HFFc6 (cell line): ENCODE measurements at places on chromosomes 11 and 22.

DNA sequence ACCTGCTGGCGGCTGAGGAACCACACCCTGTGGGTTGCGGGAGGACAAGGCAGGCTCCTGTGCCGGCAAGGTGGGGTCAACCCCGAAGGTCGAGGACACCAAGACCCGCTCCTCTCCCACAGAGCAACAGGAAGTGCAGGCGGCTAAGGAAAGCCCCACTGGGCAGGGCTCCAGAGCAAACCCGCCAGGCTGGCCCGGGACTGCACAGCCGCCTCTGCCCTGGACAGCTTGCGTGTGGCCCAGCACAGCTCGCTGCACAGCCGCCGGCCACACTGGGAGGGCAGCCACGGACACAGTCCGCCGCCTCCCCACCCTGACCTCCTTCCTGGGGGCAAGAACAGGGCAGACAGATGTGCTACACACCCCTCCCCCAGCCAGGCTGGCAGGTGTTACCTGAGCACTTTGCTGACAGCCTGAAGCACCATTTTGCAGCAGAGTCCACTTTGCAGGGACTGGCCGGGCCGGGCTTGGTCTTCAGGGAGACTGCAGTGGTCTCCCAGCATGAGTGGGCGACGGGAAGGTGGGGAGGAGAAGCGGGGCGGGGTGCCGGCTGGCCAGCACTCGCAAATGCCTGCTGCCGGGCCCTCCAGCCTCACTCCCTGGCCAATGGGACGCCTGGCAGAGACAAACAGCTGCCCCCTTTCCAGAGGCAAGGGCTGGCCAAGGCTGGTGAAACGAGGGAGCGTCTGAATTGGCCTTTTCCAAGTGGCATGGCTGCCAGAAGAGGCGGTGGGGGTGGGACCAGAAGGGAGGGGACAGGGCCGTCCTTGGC is at the start of gene MOB2:
Gene MOB2, minus strand, starts transcription at position 726 of the 772 bp plus-strand sequence. Its CDS starts 223 bp downstream, at position 503.
- no peaks in the 10 kb centered on the region for H3K4me1 ChIP-seq
- DNase-seq = no peak

- DNase-seq = no peak
- H3K4me1 ChIP-seq = peaks cover 43% of the 10 kb centered on the region
- peaks cover 2% of the 10 kb centered on the region; the same call in 1 of the 2 replicates for H3K27me3 ChIP-seq
Observed at GRCh38 chr22:42819412-42820044, 37.5 kb downstream of the ARFGAP3 start.

- peak within 1 kb of the TSS; percentile 81 for H3K4me3 ChIP-seq
- H3K4me1 ChIP-seq = no peaks in the 10 kb centered on the region
- H3K36me3 ChIP-seq = no peaks in the 10 kb centered on the region
- peaks cover 23% of the 10 kb centered on the region for H3K27me3 ChIP-seq
Observed at GRCh38 chr11:2885678-2886081, at the start of gene CDKN1C. Gene CDKN1C (minus strand): TSS chr11:2885775. CDS start chr11:2885456, 319 bp downstream.

DNA sequence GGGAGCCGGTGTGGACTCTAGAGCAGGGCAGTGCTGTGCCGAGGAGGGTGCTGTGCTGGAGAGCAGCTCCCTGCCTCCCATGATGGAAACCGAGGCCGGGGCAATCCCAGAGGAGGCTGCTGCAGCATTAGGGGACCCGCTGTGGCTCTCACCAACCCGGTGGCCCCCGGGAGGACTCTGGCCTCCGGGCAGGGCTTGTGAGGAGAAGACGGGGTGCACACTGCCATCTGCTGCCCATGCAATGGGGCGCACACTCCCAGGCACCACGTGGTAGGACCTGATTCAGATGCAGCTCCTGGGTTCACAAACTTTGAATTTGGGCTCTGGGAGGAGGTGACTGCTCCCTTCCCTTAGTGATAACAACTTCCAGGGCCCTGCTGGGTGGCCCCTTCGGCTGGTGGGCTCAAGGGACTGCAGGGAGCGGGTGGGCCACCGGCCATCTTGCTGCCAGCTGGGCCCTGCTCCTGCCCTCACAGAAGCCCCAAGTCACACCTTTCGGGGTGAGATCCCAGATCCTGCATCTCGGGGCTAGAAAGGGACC is 93.8 kb upstream of the FGF3 start:
- H3K27ac ChIP-seq = no peak overlapping the region
- DNase-seq = peak; percentile 19
- H3K36me3 ChIP-seq = no peaks in the 10 kb centered on the region

- H3K27ac ChIP-seq = no peak overlapping the region
- no peaks in the 10 kb centered on the region for H3K36me3 ChIP-seq
- H3K27me3 ChIP-seq = peaks cover 7% of the 10 kb centered on the region
- H3K4me3 ChIP-seq = no peak overlapping the region
Observed at GRCh38 chr11:92391364-92391763, 166.7 kb downstream of the FAT3 start.

DNA sequence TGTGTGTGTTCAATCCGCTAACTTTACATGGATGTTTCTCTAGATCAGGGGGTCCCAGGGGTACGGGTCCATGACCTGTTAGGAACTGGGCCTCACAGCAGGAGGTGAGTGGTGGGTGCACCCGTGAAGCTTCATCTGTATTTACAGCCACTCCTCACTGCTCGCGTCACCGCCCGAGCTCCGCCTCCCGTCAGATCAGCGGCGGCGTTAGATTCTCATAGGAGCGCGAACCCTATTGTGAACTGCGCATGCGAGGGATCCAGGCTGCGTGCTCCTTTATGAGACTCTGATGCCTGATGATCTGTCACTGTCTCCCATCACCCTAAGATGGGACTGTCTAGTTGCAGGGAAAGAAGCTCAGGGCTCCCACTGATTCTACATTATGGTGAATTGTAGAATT is 31.9 kb downstream of the MRGPRD start:
- peaks cover 21% of the 10 kb centered on the region for H3K4me1 ChIP-seq
- no peak overlapping the region for H3K27ac ChIP-seq
- no peaks in the 10 kb centered on the region for H3K36me3 ChIP-seq
- no peak overlapping the region for H3K4me3 ChIP-seq
- peaks cover 2% of the 10 kb centered on the region; the same call in 1 of the 2 replicates for H3K27me3 ChIP-seq

DNA sequence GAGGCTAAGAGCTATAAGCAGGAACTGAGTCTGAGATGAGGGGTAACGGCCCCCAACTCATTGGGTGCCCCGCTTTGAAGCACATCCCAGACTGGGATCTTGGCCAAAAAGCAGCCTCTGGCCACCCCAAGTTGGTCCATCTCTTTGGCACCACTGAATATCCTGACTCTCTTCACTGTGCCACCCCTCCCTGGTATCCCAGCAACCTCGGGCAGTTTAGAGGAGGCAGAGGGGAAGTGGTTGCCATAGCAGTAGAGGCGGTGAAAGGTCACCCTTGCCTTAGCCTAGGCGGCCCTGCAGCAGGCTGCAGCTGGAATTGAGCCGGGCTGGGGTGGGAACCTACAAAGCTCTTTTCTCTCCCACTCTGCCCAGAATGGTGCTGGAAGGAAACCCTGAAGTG is 1.1 kb downstream of the PELI3 start:
- H3K27me3 ChIP-seq = peaks cover 7% of the 10 kb centered on the region
- H3K27ac ChIP-seq = peak overlapping the region; percentile 41; the same call in 1 of the 2 replicates
- H3K4me1 ChIP-seq = peaks cover 12% of the 10 kb centered on the region; the same call in 1 of the 2 replicates

GRCh38 chr11:94638902-94639373 is 71.8 kb downstream of the PIWIL4 start:
- H3K27me3 ChIP-seq = peaks cover 6% of the 10 kb centered on the region
- peak overlapping the region; percentile 77 for H3K4me3 ChIP-seq
- DNase-seq = peak; percentile 31
- H3K36me3 ChIP-seq = no peaks in the 10 kb centered on the region

- no peaks in the 10 kb centered on the region for H3K36me3 ChIP-seq
- peak overlapping the region; percentile 70 for H3K27ac ChIP-seq
- H3K4me3 ChIP-seq = peak overlapping the region; percentile 32
- H3K27me3 ChIP-seq = peaks cover 7% of the 10 kb centered on the region
- peak; percentile 35 for DNase-seq
Observed at GRCh38 chr11:34251589-34251980, 106.2 kb downstream of the ABTB2 start.

GRCh38 chr22:35425971-35426800 is 26.2 kb downstream of the MCM5 start:
- peak overlapping the region; percentile 56; the same call in 1 of the 2 replicates for H3K27ac ChIP-seq
- no peak overlapping the region for H3K4me3 ChIP-seq
- H3K27me3 ChIP-seq = peaks cover 2% of the 10 kb centered on the region
- H3K36me3 ChIP-seq = peaks cover 7% of the 10 kb centered on the region; the same call in 1 of the 2 replicates

DNA sequence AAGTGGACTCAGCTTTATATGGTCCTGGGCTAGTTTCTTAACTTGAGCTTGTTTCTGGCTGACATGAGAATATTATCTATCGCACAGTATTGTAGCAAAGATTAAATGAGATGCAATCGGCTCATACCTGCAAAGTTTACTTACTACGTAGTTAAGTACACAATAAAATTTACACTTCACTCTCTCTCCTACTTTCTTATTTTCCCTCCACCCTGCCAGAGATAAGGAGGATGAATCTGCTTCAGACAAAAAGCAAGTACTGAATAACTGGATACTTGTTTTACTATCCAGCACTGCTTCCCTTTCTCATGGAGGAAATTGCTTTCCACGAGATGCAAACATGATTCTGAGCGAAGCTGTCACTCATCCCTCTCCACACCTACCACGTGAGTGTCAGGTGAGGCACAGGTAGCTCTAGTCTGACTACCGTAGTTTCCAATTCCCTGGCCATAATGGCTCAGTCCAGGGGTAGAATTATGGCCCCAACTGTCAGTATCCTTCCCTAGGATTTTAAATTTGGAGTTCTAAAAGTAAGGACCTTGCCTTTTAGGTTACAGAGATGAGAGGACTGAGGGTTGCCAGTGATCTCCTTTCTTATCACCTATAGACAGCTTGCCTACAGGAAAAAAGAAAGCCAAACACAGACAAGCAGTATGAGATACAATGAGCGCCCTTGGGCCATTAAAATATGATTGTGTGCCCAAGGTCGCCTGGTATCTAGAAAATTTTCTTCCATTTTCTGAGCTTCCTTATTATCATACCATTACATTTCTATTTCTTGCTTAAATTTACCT is 39.8 kb downstream of the GAB2 start:
- peaks cover 65% of the 10 kb centered on the region for H3K4me1 ChIP-seq
- no peak for DNase-seq
- no peak overlapping the region for H3K4me3 ChIP-seq
- no peak overlapping the region for H3K27ac ChIP-seq

GRCh38 chr11:78804991-78805390 is 230.3 kb upstream of the NARS2 start:
- no peak overlapping the region for H3K4me3 ChIP-seq
- no peak overlapping the region for H3K27ac ChIP-seq
- H3K4me1 ChIP-seq = peaks cover 57% of the 10 kb centered on the region
- no peaks in the 10 kb centered on the region for H3K36me3 ChIP-seq
- DNase-seq = no peak
- H3K27me3 ChIP-seq = no peaks in the 10 kb centered on the region; the same call in 1 of the 2 replicates

DNA sequence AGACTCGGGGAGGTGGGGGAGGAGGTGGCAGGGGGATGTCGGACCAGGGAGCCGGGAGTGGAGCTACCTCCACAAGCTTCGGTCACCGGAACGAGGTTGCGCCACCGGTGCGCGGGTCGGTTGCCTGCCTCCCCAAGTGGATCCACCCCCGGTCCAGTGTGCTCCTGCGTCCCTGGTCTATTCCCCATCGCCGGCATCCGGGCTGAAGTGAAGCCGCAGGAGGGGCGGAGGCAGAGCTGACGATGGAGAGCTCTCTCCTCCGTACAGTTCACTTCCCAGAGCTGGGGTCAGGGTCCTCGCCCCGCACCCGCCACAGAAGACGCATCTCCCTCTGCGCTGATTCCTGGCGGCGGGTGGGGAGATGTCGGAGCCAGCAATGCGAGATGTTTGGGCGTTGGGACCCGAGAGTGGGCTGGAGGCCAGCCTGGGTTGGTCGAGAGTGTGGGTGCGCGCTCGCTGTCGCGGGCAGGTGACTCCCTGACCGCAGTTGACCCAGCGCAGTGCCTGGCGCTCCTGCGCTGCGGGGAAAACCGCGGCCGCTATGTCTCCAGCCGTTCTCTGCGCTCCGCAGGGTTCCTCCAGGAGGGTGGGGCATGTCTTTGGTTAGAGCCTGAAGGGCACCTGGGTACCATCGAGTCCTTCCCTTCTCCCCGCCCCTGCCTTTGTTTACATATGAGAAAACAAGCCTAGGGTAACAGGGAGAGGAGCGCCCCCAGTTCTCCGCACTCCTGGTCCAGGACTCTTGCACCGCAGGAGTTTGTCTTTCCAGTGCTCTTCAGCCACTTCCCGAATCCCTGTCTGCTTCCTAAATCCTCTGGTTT is 1.7 kb downstream of the C11orf96 start:
- no peak overlapping the region for H3K27ac ChIP-seq
- DNase-seq = no peak
- H3K4me1 ChIP-seq = peaks cover 24% of the 10 kb centered on the region
- H3K4me3 ChIP-seq = peak overlapping the region; percentile 88
- peaks cover 36% of the 10 kb centered on the region for H3K27me3 ChIP-seq
- no peaks in the 10 kb centered on the region for H3K36me3 ChIP-seq

DNA sequence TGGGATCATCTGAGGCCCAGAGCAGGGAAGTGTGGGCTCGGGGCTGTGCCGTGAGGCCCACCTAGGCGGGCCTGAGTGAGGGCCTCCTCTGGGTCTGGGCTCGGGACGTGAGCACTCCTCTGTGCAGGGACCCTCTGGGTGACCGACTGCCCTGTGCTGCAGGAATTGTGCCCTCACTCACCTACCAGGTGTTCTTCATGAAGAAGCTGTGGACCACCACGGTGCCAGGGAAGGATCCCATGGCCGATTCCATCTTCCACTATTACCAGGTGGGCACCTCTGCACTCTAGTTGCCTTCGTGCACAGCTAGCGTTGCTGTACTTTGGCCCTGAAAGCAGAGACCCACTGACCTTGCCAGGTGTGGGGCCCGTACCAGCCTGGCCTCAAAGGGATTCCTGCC is 80.5 kb downstream of the MYO7A start:
- no peaks in the 10 kb centered on the region for H3K36me3 ChIP-seq
- H3K4me1 ChIP-seq = no peaks in the 10 kb centered on the region
- H3K27ac ChIP-seq = no peak overlapping the region
- H3K4me3 ChIP-seq = no peak overlapping the region
- no peak for DNase-seq

DNA sequence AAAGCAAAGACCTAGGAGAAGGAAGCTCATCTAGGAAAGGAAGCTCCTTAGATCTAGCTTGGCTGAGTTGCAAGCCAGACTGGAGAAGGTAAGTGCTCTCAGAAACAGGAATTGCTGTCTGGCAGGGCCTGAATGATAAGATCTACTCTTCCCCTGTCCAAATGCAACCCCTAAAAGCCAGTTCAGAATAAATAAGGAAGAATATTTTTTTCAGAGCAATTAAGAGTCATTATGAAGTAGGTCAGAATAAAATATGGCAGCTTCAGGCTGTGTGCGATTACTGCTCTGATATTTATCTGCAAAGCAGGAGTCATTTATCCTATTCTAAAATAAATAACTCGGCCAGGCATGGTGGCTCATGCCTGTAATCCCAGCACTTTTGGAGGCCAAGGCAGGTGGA is 82.1 kb downstream of the PIWIL4 start:
- DNase-seq = no peak
- no peaks in the 10 kb centered on the region for H3K36me3 ChIP-seq
- no peak overlapping the region for H3K27ac ChIP-seq
- H3K4me1 ChIP-seq = peaks cover 19% of the 10 kb centered on the region
- no peak overlapping the region for H3K4me3 ChIP-seq

DNA sequence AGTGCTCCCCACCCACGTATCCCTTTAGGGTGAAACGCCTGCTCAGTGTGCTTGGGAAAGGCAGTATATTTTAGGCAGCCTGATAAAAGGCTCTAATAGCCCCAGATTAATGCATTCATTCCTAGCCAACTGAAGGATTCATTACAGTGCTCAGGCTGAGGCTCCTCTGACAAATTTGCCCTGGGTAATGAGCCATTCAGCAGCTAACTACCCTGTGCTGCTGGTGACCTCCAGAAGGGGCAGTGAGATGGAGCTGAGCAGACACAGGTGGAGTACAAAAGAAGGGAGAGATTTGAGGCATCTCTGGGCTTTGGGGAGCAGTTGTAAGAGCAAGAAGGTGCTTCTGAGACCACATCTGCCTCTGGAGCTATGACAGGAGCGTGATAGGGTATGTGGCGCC is 817.0 kb downstream of the NTM start:
- H3K4me3 ChIP-seq = no peak overlapping the region
- H3K27me3 ChIP-seq = peaks cover 2% of the 10 kb centered on the region
- H3K27ac ChIP-seq = no peak overlapping the region
- H3K4me1 ChIP-seq = peaks cover 8% of the 10 kb centered on the region
- no peak for DNase-seq
